Stimulated activated CD4-positive, alpha-beta T cell treated with anti-CD3 and anti-CD28 coated beads, TNF-alpha, amount 100 ng/mL, for 4 hours (primary cell): ENCODE measurements at places on chromosomes 16 and 17.
A peak's percentile ranks its signal among the peaks of the same experiment; 100 is the strongest.

DNA sequence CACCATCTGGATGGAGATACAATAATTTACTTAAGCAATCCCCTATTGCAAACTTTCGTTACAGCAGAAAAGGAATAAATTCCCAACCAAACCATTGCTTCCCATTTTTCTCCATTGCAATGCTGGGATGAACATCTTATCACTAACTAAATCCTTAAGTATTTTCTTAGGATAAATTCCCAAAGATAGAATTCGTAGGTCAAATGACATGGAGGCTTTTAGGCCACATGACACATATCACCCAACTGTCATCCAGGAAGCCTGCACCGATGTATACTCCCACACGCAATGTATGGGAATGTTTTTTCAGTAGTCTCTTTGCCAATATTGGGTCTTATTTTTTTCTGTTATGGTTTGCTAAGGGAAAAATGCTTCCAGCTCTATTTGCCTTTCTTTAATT lies 1.6 kb upstream of the TLCD2 start:
- no peak for DNase-seq

- DNase-seq: no peak
Observed at GRCh38 chr16:30046178-30046577, 15.1 kb upstream of the TLCD3B start.

- DNase-seq: no peak
Observed at GRCh38 chr16:77457046-77457445, 22.2 kb upstream of the ADAMTS18 start.

DNA sequence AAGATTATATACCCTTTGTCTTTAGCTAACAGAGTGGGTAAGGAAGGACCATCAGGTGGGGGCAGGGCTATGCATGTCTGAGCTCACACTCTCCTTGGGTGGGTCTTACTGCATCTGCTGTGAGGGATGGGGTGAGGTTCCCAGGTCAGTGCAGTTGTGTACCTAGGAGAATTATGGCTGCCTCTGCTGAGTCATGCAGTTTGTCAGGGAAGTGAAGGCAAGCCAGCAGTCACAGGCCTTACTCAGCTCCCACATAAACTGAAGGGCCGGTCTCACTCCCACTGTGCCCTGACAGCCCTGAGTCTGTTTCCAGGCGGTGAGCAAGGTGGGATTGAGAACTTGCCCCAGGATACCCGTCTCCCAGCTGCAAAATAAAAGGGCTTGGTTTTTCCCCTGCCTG lies 328.6 kb downstream of the MAP2K6 start:
- DNase-seq: no peak

DNA sequence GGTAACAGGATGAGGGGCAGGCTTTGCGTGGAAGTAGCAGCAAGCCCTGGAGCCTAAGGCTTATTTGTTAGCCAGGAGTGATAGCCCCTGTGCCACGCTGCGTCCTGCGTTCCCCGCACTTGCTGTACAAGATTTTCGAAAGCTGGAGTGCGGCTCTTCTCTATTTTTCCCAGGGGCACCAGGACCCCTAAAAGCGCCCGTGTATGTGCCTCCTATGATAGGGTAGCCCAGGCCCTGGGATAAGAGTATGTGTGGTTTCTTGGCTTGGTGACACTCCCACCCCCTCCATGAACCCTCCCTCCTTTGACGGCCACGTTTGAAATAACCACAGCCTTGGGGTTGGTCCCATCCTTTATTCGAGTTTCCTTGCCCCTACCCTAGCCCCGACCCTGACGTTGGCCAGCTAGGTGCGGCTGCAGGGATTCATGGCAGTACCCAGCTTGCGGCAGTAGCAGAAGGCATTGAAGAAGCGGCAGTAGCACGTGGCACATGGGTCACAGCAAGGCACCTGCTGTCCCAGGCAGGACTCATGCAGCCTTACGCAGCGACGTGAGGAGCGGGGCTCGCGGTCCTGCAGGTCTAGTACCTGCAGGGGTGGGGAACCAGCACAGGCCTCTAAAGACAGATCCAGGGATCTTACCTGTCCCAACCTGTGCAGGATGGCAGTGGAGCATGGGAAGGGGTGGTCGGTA lies 968 bp downstream of the AGRP start:
- peak; percentile 10 for DNase-seq
